ENCODE measurements at places on chromosomes 12 and 14.

- DNase-seq, result no peak
Measured at GRCh38 chr12:122403115-122403770, 19.2 kb downstream of the CLIP1 start.

DNA sequence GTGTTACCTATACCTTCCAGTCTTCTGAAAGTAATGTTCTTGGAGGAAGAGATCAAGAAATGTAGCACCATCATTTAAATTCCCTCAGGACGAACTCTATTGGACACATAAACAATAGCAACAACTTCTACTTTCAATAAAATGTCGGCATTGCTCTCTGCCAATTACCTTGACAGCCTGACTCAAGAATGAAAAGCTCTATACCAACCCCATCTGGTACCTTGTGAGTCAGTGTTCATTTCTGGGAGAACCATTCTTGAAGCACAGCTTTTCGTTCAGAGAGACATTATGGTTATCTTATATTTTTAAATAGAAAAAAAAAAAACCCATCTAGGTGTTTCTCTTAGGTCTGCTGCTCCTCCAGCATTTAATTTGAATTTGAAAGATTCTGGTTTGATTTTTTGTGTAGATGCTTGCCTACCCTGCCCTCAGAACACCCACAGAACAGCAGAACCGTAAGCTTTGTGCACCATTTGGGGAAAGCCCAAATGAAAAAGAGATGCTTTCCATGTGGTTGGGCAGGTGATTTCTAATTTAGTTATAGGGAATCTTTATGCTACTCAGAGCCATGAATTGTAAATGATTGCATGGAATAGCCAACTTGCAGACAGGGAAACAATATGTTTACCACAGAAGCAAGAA lies 156.0 kb downstream of the SAMD4A start:
- DNase-seq, result no peak

DNA sequence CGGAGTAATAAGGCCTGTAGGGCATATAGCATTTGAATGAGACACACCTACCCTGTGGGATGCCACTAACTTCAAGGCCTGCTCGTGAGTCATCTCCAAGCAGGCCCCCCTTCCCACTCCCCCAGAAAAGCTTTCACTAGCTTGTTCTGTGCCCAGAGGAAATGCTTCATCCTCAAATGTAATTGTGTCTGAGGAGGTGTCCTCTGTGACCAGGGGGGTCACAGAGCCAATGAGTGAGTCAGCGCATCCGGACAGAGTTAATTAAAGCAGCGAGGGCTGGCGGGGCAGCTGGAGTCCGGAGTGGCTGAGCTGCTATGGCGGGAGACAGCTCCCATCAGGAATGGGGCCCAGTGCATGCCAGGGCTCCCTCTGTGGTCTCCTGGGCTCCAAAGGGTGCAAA lies 27.0 kb upstream of the ESRRB start:
- no peak for DNase-seq

- DNase-seq, result no peak
Measured at GRCh38 chr14:68366656-68367055, 426.2 kb downstream of the ZFP36L1 start.

DNA sequence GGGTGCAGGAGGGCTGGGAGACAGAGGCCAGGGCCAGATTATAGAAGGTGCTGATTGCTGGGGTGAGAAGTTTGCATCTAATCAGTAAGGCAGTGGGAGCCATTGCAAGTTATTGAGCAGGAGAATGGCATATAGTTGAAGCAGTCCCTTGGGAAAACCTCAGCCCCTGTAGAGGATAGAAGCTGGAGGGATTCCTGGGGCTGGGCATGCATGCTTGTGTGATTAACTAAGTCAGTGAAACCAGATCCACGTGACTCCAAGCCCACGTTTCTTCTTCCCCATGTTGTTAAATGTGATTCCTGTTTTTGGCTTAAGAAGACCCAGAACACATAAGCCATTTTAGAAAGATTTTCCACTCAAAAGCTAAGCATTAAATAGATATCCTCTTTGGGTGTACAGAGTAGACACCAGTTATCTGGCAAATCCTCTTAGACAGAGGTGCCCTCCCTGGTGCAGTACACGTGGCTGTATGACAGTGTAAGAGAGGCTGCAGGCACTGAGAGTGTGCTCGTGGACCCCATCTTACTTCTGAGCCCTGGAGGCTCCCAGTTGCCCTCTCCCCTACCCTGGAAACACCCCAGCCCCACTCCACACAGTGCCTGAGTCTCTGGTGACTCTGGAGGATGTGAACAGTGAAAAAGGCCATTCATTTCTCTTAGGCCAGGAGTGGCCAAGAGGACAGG lies 3.2 kb downstream of the C14orf132 start:
- no peak for DNase-seq

GRCh38 chr14:75543253-75543652 lies 21.0 kb downstream of the BATF start:
- DNase-seq, result no peak

GRCh38 chr14:96094656-96095055 lies 55.5 kb downstream of the C14orf132 start:
- no peak for DNase-seq

DNA sequence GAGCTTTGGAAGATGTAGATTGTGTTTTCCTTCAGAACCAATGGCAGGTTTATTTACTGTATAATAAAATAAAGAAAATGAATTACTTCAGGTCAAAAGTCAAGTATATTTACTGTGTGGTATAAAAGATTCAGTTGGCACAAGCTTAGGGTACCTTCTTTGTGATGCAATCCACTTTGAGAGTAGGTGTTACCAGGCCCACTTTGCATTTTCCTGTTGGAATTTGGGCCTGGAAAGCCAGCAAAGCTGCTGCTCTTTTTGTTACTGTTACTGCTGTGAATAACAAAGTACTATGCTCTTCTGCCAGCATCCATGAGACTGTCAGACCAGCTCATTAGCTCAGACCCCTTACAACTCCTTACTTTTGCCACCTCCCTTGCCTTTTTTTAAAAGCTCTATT lies 649.0 kb upstream of the SEL1L start:
- DNase-seq, result no peak

- DNase-seq, result no peak
Measured at GRCh38 chr12:5257763-5258495, 174.0 kb upstream of the NTF3 start.

- DNase-seq, result no peak
Measured at GRCh38 chr12:125989696-125990095, 924.5 kb downstream of the AACS start.

DNA sequence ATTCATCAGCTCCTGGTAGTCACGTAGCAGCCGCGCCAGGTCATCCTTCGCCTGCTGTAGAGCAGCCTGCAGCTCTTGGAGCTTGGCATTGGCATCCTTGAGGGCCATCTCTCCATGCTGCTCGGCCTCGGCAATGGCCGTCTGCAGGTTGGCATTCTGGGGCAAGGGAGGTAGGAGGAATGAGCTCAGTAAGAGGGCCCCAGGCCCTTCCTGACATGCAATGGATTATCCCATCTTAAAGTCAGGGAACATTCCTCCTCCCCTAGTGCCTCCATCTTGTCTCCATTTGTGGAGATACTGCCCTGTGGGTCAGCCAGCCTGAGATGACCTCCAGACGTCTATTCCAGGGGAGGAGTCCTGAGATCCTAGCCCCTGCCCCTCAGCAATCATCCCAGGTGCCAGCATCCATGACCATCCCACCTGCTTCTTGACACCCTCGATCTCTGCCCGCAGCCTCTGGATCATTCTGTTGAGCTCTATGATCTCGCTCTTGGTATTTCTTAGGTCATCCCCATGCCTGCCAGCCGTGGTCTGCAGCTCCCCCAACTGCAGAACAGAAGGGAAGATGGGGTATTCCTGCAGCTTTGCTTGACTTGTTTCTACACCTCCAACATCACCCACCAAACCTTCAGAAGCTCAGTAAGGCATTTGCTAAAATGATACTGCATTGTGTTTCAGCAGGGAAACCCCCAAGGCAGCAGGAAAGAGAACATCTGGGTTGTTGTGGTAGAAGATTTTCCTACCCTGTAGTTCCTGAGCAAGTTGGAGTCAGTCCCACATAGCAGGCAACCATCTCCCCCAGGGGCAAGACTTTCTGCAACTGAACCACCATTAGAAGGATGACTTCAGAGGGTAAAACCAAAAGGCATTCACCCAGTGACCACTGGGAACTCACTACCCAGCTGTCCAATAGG lies 4.4 kb downstream of the KRT3 start:
- no peak for DNase-seq

- peak; percentile 92 for DNase-seq
Measured at GRCh38 chr12:96399919-96400630, at the start of gene CDK17. Gene CDK17, minus strand, starts transcription at chr12:96400439. Its CDS starts 65,603 bp downstream, at chr12:96334836.

GRCh38 chr12:13114251-13115052 lies 11.0 kb upstream of the GSG1 start:
- DNase-seq, result no peak

GRCh38 chr14:60222820-60223219 lies 26.2 kb upstream of the PPM1A start:
- DNase-seq, result no peak

GRCh38 chr12:111074965-111075364 lies 154.6 kb upstream of the MYL2 start:
- no peak for DNase-seq

GRCh38 chr12:113086249-113087164 lies 30.0 kb downstream of the DTX1 start:
- DNase-seq, result no peak

- peak; percentile 96 for DNase-seq
Measured at GRCh38 chr12:13196130-13196921, at the start of gene EMP1. Gene EMP1, plus strand, starts transcription at chr12:13196726. Its CDS starts 14,785 bp downstream, at chr12:13211511.

DNA sequence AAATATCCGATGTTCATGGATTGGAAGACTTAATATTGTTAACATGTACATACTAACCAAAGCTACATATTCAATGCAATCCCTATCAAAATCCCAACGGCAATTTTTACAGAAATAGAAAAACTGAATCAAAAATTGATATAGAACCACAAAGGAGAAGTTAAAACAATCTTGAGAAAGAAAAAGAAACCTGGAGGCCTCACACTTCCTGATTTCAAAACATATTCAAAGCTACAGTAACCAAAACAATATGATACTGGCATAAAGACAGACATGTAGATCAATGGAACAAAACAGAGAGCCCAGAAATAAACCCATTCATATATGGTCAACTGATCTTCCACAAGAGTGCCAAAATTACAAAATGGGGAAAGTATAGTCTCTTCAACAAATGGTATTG lies 5.4 kb upstream of the PELI2 start:
- DNase-seq, result no peak

DNA sequence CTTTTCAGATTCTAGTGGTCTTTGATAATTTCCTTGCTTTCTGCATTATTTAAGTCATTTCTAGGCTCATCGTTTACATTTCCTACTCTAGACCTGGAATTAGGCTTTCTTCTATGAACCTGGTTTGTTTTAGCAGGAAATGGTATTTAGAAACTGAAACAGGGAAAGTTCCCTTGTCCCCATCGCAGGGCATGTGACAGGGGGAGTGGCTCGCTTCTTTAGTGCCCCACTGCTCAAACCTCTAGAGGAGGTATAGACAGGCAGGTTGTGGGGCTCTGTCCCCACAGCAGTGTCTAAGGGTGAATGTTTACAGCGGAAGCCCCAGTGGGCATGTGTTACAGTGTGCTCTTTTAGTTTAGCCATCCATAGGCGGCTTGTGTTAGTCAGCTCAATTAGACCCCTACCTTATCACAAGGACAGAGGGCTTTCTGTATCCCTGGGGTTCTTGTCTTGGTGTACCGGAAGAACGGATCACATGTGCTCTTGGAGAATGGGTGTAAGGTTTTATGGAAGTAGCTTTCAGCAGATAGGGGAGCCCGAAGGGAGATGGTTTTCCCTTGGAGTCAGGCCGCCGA lies 25.0 kb downstream of the IFT81 start:
- DNase-seq, result no peak

DNA sequence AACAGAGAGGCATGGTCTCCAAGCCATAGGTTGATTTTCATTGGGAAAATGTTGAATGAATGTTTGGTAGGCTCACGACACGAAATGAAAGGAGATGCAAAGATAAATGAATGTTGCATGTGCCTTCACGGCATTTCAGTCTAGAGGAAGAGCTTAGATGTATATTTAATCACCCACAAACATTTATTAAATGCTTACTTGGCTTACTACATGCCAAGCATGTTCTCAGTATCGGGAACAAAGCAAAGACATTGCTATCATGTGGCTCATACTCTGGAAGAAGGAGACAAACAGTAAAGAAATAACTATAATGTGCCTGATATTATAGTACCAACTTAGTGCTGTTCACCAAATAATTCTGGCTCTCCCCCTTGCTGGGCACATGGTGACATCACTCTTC lies 133.5 kb downstream of the LLPH start:
- no peak for DNase-seq

DNA sequence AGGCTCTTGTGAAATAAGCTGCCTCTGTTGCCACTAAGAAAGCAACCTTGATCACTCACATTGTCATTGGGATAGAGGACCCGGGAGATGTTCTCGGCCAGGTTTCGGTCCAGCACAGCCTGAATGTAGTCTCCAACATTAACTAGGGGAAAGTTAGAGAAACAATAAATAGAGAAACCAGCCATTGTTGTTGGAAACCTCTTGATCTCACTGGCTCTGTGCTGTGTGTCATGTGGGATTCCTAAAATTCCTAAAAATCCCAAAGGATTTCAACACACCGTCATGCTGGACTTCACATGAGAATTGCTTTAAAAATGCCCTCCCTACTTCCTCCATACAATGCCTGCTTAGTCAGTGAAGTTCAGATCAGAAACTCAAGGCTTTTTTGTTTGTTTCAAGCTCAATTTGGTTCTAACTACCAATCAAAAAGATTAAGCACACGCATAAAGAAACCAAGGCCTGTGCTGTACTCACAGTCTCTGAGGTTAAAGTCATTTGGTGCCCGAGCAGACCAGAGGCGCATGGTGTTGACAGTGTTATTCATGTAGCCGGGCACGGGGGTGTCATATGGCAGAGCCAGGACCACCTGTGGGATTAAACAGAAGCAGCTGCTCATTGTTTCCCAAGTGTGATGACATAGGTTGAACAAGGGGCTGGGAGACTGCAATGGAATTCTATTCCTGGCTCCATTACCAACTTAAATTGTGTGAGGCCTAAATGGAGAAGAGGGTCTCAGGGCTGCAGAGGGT lies 23.6 kb downstream of the PYGL start:
- no peak for DNase-seq

- no peak for DNase-seq
Measured at GRCh38 chr14:93064411-93065271, 51.1 kb downstream of the ITPK1 start.

- DNase-seq, result no peak
Measured at GRCh38 chr12:69642531-69642930, 31.8 kb upstream of the LRRC10 start.

DNA sequence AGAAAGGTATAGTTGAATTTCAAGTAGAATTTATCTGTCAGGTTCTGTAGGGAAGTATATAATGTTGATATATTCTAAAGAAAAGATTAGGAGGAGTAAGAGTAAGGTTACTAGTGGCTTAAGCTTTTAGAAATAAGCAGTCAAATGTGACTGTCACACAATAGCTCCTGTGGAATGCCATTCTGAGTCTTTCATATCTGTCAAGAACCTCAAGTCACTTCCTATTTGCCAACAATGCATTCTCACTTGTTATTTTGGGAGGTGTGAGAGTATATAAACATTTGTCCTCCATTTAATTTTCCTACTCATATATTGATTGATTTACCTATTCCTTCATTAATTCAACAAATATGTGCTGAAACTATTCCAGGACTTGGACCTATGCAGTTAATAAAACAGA lies 11.7 kb downstream of the CLEC9A start:
- no peak for DNase-seq
